MM.1S (cell line): ENCODE measurements at places on chromosomes 12 and 14.
A peak's percentile ranks its signal among the peaks of the same experiment; 100 is the strongest.

DNA sequence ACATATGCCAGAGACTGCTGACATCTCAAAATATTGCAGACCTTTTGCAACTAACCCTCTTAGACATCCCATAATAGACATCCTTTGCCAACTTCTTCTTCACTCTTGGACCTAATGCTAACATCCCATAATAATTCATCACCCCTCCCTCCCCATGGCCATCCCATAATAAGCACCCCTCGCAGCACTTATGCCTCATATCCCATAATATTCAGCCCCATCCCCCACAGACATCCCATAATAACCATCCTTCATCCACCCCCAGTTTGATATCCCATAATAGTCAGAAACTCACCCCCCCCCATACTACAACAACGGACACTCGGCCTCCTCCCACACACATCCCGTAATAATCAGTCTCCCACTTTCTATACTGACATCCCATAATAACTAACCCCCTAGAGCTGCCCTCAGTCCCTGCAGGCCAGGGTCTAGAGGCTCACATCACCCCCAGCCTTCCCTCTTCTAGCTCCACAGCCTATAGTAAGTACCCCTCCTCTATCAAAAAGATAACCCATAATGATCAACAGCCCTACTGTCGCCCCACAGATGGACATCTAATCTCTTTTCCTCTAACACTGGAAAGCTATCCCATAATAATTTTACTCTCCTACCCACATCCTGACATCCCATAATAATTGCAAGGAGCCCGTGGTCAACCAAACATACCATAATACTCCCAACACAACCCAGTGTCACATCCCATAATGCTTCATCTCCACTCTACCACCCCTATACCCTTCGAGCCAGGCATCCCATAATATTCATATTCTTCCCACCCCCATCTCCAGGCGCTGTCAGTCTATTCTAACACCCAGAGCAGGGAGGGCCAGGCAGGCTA is 792 bp upstream of the CHD4 start:
- DNase-seq: peak; percentile 57

- DNase-seq: no peak
Measured at GRCh38 chr12:2429032-2429431, 365.7 kb upstream of the FKBP4 start.

DNA sequence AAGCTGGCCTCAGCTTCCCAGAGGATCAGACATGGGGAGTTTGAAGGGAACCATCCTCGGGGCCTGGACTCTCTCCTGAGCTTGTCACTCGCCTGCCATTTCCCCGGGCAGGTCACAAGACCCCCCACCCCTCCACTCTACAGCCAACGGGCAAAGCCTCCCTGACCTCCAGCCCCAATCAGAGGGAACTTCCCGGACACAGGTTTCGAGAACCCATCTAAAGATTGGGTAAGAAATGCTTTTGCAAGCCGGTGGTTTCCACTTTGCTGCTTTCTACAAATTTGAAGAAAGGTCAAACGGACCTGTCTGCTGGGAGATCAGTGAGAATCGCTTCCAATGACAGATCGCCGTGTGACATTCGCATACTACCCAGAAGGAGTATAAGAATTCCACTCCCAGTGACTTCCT is 89.6 kb downstream of the SCARB1 start:
- peak; percentile 72 for DNase-seq

DNA sequence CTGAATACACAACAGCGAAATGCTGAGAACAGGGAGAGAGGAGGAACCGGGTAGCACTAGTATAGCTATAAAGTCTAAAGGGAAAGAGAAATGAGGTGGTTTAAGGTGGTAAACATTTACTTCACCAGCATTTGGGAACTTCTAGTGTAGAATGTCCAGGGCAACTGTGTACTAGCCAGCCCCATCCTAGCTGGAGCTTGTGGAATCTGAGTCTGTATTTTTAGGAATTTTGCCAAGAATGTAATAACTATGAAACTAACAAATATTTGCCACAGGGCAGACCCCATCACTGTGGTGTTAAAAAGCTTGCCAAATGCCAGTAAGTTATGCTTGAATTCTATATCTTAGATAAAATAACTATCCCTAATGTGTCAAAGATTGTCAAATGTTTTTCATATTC is 398.9 kb upstream of the MIS18BP1 start:
- no peak for DNase-seq

- no peak for DNase-seq
Measured at GRCh38 chr14:90757452-90757851, 58.8 kb downstream of the TTC7B start.

GRCh38 chr14:77100961-77101360 is 2.9 kb downstream of the CIPC start:
- DNase-seq: no peak

- no peak for DNase-seq
Measured at GRCh38 chr12:42564996-42565395, 24.6 kb downstream of the PRICKLE1 start.

- DNase-seq: no peak
Measured at GRCh38 chr12:130569521-130569920, 146.6 kb downstream of the RIMBP2 start.
